ENCODE measurements at places on chromosomes 3 and 15.

DNA sequence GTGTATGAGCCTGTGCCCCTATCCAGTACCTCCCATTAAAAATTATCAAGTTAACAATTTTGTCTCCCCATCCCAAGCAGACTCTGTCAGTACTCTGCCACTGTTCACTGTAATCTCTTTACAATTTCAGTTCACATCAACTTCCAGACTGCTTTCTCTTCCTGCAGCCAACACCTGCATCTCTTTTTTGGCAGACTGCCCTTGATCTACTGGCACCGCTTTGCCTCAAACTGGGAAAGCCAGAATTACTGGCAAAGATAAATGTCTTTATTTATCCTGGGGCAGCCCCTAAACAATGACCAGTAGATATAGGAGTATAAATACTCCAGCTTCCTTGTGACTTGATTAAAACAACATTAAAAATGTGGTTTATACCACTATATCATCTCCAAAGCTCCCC, 494.1 kb downstream of the ZNF385D start:
- H3K36me3 ChIP-seq: no peaks in the 10 kb centered on the region
- no peak overlapping the region for H3K4me3 ChIP-seq
- H3K4me1 ChIP-seq: peaks cover 4% of the 10 kb centered on the region

- no peak overlapping the region for H3K27ac ChIP-seq
- no peaks in the 10 kb centered on the region for H3K27me3 ChIP-seq
- H3K36me3 ChIP-seq: no peaks in the 10 kb centered on the region
- no peak for DNase-seq
Observed at GRCh38 chr3:187288131-187288854, 3.2 kb downstream of the MASP1 start.

GRCh38 chr3:10459954-10460754, 45.2 kb downstream of the ATP2B2 start:
- H3K4me1 ChIP-seq: no peaks in the 10 kb centered on the region
- H3K27me3 ChIP-seq: no peaks in the 10 kb centered on the region
- no peak overlapping the region for H3K4me3 ChIP-seq
- H3K36me3 ChIP-seq: no peaks in the 10 kb centered on the region

GRCh38 chr15:91109885-91110284, 9.8 kb downstream of the SV2B start:
- no peaks in the 10 kb centered on the region for H3K4me1 ChIP-seq
- no peak overlapping the region for H3K4me3 ChIP-seq
- H3K27me3 ChIP-seq: no peaks in the 10 kb centered on the region
- no peak overlapping the region for H3K27ac ChIP-seq
- no peaks in the 10 kb centered on the region for H3K36me3 ChIP-seq
- no peak for DNase-seq

- no peaks in the 10 kb centered on the region for H3K27me3 ChIP-seq
- H3K36me3 ChIP-seq: no peaks in the 10 kb centered on the region
- peak overlapping the region; percentile 68 for H3K27ac ChIP-seq
- H3K4me1 ChIP-seq: peaks cover 18% of the 10 kb centered on the region
- peak; percentile 79 for DNase-seq
Observed at GRCh38 chr3:43153216-43154083, 47.6 kb upstream of the POMGNT2 start.

GRCh38 chr3:68306571-68306970, 625.8 kb downstream of the TAFA4 start:
- DNase-seq: peak; percentile 67
- no peak overlapping the region for H3K4me3 ChIP-seq
- no peak overlapping the region for H3K27ac ChIP-seq

DNA sequence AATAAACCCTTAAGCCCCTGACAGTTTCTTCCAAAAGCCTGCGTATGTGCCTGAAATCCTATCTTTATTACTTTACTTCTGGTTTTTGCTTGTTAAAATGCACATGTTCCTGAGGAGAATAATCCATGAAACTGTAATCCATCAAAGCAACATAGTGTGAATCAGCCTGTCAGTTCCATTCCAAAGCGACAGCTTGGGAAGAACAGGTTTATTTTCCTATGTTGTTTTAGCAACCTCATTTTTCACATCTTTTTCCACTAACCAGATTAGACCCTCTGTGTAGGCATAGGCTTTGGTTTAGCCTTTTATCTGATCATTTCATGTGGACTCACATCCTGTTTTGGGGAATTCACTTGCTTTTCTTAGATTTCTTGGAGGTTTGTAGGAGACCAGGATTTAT, 988.0 kb downstream of the SQOR start:
- H3K4me3 ChIP-seq: no peak overlapping the region
- H3K27me3 ChIP-seq: no peaks in the 10 kb centered on the region
- no peaks in the 10 kb centered on the region for H3K36me3 ChIP-seq
- no peak for DNase-seq
- H3K27ac ChIP-seq: no peak overlapping the region

- H3K4me1 ChIP-seq: peaks cover 7% of the 10 kb centered on the region
- H3K27me3 ChIP-seq: no peaks in the 10 kb centered on the region
- peak; percentile 67 for DNase-seq
- H3K27ac ChIP-seq: no peak overlapping the region
- no peak overlapping the region for H3K4me3 ChIP-seq
- no peaks in the 10 kb centered on the region for H3K36me3 ChIP-seq
Observed at GRCh38 chr3:8607234-8608040, 37.2 kb downstream of the SSUH2 start.

GRCh38 chr3:15313461-15313860, 18.9 kb downstream of the SH3BP5 start:
- H3K36me3 ChIP-seq: no peaks in the 10 kb centered on the region
- H3K27ac ChIP-seq: no peak overlapping the region
- H3K27me3 ChIP-seq: no peaks in the 10 kb centered on the region
- H3K4me3 ChIP-seq: no peak overlapping the region
- H3K4me1 ChIP-seq: peaks cover 20% of the 10 kb centered on the region
- DNase-seq: no peak

- H3K27ac ChIP-seq: no peak overlapping the region
- H3K27me3 ChIP-seq: no peaks in the 10 kb centered on the region
- H3K36me3 ChIP-seq: peaks cover 32% of the 10 kb centered on the region
- no peaks in the 10 kb centered on the region for H3K4me1 ChIP-seq
Observed at GRCh38 chr15:65626856-65627255, 5.1 kb downstream of the SLC24A1 start.

- H3K27me3 ChIP-seq: no peaks in the 10 kb centered on the region
- H3K27ac ChIP-seq: no peak overlapping the region
- peaks cover 73% of the 10 kb centered on the region for H3K36me3 ChIP-seq
- H3K4me1 ChIP-seq: no peaks in the 10 kb centered on the region
- H3K4me3 ChIP-seq: no peak overlapping the region
Observed at GRCh38 chr15:52150043-52150825, 37.7 kb upstream of the BCL2L10 start.

GRCh38 chr3:100615684-100616083, 6.3 kb downstream of the ADGRG7 start:
- H3K4me1 ChIP-seq: peaks cover 3% of the 10 kb centered on the region
- DNase-seq: no peak
- H3K36me3 ChIP-seq: no peaks in the 10 kb centered on the region
- H3K27me3 ChIP-seq: no peaks in the 10 kb centered on the region
- no peak overlapping the region for H3K27ac ChIP-seq
- H3K4me3 ChIP-seq: no peak overlapping the region
